ENCODE measurements at places on chromosomes 11 and 22. TPM values are rescaled to one million over a fixed set of nuclear protein-coding genes. Genes with fewer than 3 reads are reported as not detected.

LARGE1 gene
- 8.7 TPM for polyA plus RNA-seq

C11orf68 gene
- 36.2 TPM for polyA plus RNA-seq

PGA5 gene
- 1.1 TPM for polyA plus RNA-seq

CPT1B gene
- 52.6 TPM for polyA plus RNA-seq

CFAP300 gene
- polyA plus RNA-seq, result 2.2 TPM

MS4A6A gene
- polyA plus RNA-seq, result 31.4 TPM

EMSY gene
- polyA plus RNA-seq, result 16.5 TPM

TSSK2 gene
- 0.56 TPM for polyA plus RNA-seq

TP53I11 gene
- 38.1 TPM for polyA plus RNA-seq

IL17RA gene
- 4.6 TPM for polyA plus RNA-seq

OVCH2 gene
- polyA plus RNA-seq, result 0.79 TPM

KCNK4 gene
- polyA plus RNA-seq, result not detected

OR5B21 gene
- polyA plus RNA-seq, result not detected

TPP1 gene
- 47.9 TPM for polyA plus RNA-seq

CALCA gene
- polyA plus RNA-seq, result not detected

USP28 gene
- 94.2 TPM for polyA plus RNA-seq

FOLR2 gene
- polyA plus RNA-seq, result 31.4 TPM

TRIM34 gene
- 4.1 TPM for polyA plus RNA-seq

DHCR7 gene
- polyA plus RNA-seq, result 15.1 TPM

CCT8L2 gene
- not detected for polyA plus RNA-seq

SYCE3 gene
- polyA plus RNA-seq, result not detected

SLC37A4 gene
- 10.2 TPM for polyA plus RNA-seq

Data from hindlimb muscle (tissue), 1 donor.